ENCODE measurements at places on chromosomes 2 and 18.

- peak; percentile 79 for DNase-seq
These were observed 112.5 kb downstream of the MAP3K20 start for GRCh38 chr2:173187941-173188788.

GRCh38 chr18:59264651-59265245 lies 8.5 kb downstream of the RAX start:
- DNase-seq: no peak

DNA sequence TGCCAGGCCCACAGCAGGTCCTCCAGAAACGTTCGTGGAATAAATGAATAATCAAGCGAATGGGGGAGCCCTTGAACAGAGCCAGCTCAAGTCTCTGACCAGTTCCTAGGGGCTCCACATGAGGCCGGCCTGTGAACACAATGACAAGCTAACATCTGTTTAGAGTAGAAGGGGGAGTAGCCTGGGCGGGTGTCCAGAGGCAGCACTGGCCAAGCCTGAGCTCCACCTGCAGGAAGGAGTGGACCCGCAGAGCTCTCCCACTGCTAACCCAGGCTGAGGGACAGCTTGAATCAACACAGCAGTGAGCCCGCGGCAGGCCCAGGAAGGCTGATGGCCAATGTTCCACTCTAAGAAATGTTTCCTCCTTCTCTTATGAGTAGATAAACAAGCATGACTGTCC lies 234.8 kb upstream of the RAB6C start:
- DNase-seq: no peak

GRCh38 chr2:100903534-100904258 lies 83.8 kb downstream of the NPAS2 start:
- no peak for DNase-seq

DNA sequence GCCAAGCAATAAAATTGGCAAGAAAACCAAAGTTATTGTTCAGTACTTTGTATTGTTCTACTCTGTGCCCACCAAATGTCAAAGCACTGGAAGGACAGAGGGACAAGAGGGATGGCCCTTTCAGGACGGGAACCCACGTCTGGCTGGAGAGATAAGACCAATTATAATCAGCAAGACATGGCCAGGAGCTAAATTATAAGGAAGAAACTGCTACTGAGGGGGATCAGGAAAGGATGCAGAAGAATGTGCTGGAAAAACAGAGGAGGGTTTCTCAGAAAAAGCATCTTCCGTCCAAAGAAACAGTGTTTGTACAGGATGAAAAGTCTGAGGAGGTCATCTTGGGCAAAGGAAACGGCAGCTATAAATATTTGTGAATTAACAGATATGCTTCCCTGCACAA lies 46.4 kb upstream of the NARS1 start:
- DNase-seq: no peak

DNA sequence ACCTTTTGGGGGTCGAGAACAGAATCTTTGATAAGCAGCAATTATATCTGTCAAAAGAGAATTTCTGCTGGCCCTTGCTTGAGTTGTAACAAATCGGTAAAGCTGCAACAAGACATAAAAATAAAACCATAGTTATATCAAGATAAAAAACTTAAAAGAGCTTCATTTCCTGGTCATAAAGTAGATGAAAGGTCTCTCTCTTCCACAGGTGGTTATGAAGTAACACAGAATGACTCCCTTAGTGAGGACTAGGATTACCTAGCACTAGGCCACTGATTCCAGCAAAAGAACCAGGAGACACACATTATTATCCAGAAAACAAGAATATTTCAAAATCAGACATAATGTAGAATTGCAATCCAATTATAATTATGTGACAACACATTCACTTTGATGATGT lies 5.4 kb downstream of the AFG3L2 start:
- DNase-seq: no peak

GRCh38 chr2:140383781-140384180 lies 1603.6 kb upstream of the NXPH2 start:
- no peak for DNase-seq

DNA sequence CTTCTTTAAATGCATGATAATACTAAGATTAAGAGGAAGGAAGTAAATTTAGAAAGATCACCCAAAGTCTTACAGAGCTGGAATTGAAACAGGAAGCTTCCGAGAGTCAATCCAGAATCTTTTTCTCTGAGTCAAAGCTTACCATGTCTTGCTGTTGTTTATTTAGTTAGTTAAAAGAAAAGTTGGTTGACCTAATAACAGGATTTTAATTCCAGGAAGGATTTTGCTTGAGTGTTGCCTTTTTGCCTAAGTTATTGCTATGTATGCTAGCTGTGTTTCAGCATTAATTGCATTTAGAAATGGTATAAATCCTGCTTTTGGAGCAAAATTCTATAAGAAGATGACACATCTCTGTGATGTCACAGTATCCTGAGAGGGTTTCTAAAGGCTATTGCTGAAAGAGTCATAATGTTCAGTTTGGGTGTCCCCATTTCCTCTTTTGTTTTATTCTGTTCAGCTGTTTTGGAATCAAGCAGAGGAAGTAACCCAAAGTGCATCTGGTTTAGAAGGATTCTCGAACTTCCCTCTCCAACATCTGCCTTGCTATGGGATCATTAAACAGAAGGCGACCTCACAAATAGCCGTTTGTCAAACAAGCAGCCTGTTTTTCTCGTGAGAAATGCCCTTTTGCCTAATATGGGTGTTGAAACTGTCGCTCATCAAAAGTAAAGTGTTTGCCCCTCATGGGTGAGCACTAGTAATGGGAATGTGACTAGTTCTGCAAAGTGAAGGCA lies 271.5 kb upstream of the MMADHC start:
- peak; percentile 39 for DNase-seq

- no peak for DNase-seq
These were observed 59.2 kb downstream of the BCL2 start for GRCh38 chr18:63260380-63260754.

DNA sequence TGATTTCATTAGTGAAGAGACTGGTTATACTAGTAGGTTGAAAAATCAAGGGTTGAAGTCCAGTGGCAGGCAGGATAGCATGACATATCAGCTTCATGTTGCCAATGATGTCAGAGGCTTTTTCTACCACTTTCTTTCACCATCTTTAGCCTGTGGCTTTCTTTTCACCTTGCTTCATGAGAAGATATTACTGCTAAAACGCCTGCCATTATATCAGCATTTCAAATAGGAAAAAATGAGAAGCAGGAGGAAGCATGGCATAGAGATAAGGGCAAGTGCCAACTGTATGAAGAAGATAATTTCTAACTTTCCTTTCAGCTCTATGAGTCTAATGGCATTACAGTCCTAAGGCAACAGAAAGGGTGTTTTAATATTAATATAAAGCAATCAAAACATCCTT lies 270.2 kb upstream of the SYT4 start:
- no peak for DNase-seq

GRCh38 chr2:240182001-240182400 lies 41.5 kb upstream of the OTOS start:
- no peak for DNase-seq

GRCh38 chr18:75218065-75218923 lies 7.7 kb downstream of the TSHZ1 start:
- DNase-seq: no peak

DNA sequence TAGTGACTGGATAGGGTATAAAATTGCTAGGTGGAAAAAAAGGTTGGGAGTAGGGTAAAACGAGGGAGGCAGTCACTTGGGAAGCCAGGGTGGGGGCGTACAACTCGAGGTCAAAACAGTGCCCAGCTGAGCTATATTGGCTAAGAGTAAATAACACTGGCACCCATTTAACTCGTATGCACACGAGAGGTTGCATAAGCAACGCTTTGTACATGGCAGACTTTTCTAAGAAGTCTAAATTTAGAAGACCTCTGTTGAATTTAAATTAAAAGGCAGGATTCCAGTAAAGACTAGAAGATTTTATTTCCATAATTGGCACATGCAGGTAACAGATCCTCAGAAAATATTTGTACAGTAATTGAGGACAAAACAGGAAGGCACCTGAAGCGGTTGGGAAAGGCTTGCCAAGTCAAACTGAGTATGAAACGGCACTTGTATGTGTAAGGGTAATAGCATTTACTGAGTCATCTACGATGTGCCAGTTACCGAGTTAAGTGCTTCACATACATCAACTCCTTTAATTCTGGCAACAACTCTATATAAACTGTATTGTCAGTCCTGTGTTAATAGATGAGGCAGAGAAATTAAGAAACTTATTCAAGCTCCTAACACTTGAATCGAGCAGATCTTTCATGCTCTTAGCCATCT lies 1.4 kb upstream of the MALT1 start:
- no peak for DNase-seq
